Activated CD4-positive, alpha-beta memory T cell treated with anti-CD3 and anti-CD28 coated beads for 36 hours (primary cell): ENCODE measurements at places on chromosomes 1 and 21. TPM values are rescaled to one million over a fixed set of nuclear protein-coding genes. Genes with fewer than 3 reads are reported as not detected.

DNA sequence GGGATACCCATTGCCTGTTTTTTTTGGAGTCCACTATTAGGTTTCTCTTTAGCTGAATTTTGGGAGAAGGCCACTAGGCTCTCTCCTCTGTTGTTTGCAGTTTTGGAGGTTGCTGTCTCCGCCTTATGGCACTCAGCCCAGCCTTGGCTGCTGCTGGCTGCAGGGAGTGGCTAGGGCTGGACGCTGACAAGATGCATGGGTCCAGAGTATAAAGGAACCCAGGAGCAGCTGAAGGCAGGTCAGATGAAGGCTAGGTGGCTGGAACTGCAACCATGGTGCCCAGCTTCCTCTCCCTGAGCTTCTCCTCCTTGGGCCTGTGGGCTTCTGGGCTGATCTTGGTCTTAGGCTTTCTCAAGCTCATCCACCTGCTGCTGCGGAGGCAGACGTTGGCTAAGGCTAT lies at the start of gene CYP4B1:
CYP4B1 (plus strand) TSS at position 237 of the 400 bp plus-strand sequence; CDS start at position 273, 36 bp downstream.
- no peak within 1 kb of the TSS for H3K4me3 ChIP-seq
- DNase-seq, result no peak
- no peak within 1 kb of the TSS for H3K27ac ChIP-seq
- H3K36me3 ChIP-seq, result no peaks in the 10 kb centered on the region
- peaks cover 26% of the 10 kb centered on the region for H3K27me3 ChIP-seq

GRCh38 chr1:9892563-9893528 lies 17.2 kb downstream of the CTNNBIP1 start:
- H3K4me3 ChIP-seq, result no peak overlapping the region
- DNase-seq, result no peak
- peaks cover 10% of the 10 kb centered on the region for H3K4me1 ChIP-seq
- no peaks in the 10 kb centered on the region for H3K36me3 ChIP-seq

DNA sequence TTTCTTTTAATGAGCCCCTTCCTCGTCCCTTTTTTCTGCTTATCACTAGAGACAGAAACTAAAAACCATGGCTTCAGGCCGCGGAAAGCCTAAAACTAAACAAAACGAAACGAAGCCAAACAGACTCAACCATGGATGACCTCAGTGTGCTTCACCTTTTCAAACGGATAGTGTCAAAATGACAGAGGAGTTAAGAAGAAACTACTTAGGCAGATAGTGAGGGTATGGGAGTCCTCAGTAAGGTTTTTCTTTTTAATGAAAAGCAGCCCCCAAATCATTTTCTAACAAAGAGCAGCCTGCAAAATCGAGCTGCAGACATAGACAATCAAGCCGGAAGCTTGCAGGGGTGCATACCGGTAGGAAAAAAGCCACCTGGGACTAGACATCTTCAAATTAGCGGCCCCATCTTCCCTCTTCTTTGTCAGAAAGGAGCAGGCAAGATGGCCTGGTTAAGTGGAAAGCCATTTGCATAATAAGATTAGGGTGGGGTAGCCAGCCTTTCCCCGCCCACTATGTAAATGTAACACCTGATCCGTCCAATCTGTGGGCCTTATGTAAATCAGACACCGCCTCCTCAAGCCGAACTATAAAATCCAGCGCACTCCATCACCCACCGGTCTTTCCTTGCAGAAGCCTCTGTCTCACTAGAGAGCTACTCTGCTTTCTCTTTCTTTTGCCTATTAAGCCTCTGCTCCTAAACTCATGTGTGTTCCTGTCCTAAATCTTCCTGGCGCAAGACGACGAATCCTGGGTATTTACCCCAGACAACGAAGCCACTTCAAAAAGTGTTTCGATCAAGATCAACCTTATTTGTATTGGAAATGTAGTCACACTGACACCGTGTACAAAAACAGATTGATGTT lies 6.2 kb upstream of the ERO1B start:
- peaks cover 23% of the 10 kb centered on the region for H3K4me1 ChIP-seq
- no peak overlapping the region for H3K4me3 ChIP-seq
- no peak overlapping the region for H3K27ac ChIP-seq
- H3K27me3 ChIP-seq, result peaks cover 3% of the 10 kb centered on the region
- H3K36me3 ChIP-seq, result no peaks in the 10 kb centered on the region

- H3K4me3 ChIP-seq, result peak overlapping the region; percentile 100
- peak overlapping the region; percentile 97 for H3K27ac ChIP-seq
- peaks cover 45% of the 10 kb centered on the region for H3K36me3 ChIP-seq
- no peaks in the 10 kb centered on the region for H3K27me3 ChIP-seq
Observed at GRCh38 chr1:100266741-100267140, 725 bp downstream of the RTCA start.

DNA sequence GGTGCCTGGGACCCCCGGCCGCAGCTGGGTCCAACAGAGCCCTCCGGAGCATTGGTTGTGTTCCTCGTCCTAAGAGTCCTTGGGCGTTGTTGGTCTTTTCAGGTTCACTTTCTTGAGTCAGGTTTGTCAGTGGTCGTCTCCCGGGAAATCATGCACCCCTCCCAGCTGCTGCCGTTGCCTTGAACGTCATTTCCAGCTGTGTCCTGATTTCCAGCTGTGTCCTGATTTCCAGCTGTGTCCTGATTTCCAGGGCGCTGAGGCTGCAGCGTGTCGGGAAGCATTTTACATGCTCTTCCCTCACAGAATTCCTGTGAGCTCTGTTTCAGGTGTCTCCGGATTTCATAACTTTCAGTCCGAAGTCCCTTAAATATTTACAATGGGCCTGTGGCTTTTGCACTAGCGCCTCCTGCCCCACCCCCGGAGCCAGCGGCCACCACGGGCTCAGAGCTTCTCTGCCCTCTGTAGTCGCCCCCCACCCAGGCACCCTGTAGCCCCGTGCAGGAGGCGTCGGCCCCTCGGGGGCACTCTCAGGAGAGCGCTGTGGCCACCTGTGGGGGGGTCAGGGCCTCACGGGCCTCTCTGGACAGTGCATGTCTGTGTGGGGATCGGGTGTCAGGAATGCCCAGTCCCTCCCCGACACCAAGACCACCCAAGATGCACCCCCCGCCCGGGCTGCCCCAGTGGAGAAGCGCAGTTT lies 66.7 kb downstream of the COL18A1 start:
- H3K36me3 ChIP-seq, result no peaks in the 10 kb centered on the region
- H3K27ac ChIP-seq, result no peak overlapping the region
- H3K27me3 ChIP-seq, result no peaks in the 10 kb centered on the region
- no peak overlapping the region for H3K4me3 ChIP-seq

- H3K4me1 ChIP-seq, result peaks cover 9% of the 10 kb centered on the region
- DNase-seq, result no peak
- H3K27ac ChIP-seq, result no peak overlapping the region
- no peak overlapping the region for H3K4me3 ChIP-seq
- no peaks in the 10 kb centered on the region for H3K27me3 ChIP-seq
Observed at GRCh38 chr1:171799166-171799565, 17.7 kb downstream of the METTL13 start.

DNA sequence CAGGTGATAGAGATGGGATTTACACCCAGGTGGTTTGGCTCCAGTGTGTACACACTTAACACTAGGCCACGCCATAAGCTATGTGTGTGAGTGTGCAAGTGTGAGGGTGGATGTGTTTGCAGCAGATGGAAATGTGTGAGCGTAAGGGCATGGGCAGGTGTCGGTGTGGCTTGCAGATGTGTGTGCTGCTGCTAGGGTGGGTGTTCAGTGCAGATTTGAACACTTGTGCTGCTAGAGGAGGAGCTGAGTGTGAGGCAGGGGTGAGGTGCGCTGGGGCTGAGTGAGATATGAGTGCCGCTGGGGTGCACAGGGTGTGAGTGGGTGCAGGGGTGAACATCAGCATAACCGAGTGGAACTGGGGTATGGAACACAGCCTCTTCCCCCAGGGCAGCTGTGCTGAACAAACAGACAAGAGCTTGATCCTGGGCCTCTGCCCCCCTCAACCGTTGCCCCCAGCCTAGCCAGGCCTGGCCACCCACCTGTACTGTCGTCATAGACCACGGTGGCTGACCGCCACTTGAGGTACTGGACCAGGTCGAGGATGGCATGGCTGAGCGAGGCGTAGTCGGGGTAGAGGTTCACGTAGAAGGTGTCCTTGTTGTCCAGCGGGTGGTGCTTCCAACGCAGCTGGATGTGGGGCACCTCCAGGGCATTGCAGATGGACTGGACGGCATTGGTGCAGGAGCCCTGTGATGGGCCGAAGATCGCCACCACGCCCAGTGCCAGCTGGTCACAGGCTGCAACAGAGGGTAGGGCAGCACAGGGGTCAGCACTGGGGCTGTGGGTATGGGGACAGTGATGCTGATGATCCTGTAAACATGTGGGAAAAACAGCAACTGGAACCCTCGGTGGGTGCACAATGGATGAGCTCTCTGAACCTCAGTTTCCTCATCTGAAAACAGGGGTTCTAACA lies 153.9 kb downstream of the GRIK3 start:
- DNase-seq, result no peak
- H3K4me1 ChIP-seq, result no peaks in the 10 kb centered on the region
- H3K36me3 ChIP-seq, result no peaks in the 10 kb centered on the region
- H3K4me3 ChIP-seq, result no peak overlapping the region

Gene CD53
- 246 TPM for total RNA-seq

- DNase-seq, result no peak
- no peak overlapping the region for H3K27ac ChIP-seq
- H3K4me1 ChIP-seq, result no peaks in the 10 kb centered on the region
- H3K27me3 ChIP-seq, result peaks cover 1% of the 10 kb centered on the region
- H3K36me3 ChIP-seq, result no peaks in the 10 kb centered on the region
Observed at GRCh38 chr1:118143831-118144230, 41.2 kb downstream of the SPAG17 start.

DNA sequence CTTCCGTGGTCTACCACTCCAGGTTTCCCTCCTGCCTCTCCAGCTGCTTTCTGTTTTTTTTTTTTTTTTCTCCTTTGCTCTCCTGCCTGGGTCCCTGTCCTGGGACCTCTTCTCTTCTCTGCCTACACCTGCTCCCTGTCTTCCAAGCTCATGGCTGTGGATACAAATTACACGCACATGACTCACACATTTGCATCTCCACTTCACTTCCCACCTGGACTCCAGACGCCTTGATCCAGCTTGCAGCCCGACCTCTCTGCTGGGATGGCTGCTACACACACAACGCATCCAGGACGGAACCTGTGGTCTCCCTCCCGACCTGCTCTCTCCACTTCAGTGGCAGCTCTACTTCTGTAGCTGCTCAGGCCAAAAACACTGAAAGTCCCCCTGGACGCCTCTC lies 44.4 kb upstream of the B3GALT5 start:
- peaks cover 7% of the 10 kb centered on the region for H3K27me3 ChIP-seq

- peaks cover 12% of the 10 kb centered on the region for H3K4me1 ChIP-seq
- DNase-seq, result no peak
- H3K36me3 ChIP-seq, result peaks cover 4% of the 10 kb centered on the region
- H3K4me3 ChIP-seq, result no peak overlapping the region
- H3K27me3 ChIP-seq, result no peaks in the 10 kb centered on the region
Observed at GRCh38 chr1:33169290-33170055, 12.4 kb downstream of the TRIM62 start.

DNA sequence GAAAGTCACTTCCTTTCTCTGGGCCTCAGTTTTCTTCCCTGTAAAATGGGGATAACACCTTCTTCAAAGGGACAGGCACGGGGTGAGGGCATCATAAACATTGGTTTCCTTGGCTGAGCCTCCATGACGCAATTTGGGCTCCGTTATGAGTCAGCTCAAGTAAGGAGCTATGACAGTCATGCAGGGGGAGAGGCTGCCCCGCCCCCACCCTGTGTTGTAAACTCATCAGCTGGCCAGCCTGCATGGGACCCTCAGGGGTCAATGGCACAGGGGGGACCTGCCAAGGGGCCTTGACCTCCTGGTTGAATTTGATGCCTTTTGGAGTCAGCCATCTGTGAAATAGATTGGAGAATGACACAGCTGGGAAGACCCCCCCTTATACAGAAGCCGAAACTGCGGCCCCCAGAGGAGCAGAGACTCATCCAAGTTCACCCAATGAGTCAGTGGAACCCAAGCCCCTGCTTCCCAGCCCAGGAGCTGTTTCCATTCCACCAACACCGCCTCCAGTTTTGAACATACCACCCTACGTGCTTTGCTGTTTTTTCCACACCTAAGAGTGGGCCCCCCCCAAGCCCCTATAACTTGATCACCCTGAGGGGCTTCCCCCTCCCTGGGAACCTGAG lies 36.8 kb upstream of the RUNX3 start:
- no peaks in the 10 kb centered on the region for H3K27me3 ChIP-seq
- H3K4me1 ChIP-seq, result peaks cover 79% of the 10 kb centered on the region
- peak overlapping the region; percentile 97 for H3K27ac ChIP-seq
- DNase-seq, result peak; percentile 94
- peaks cover 30% of the 10 kb centered on the region for H3K36me3 ChIP-seq
- peak overlapping the region; percentile 32 for H3K4me3 ChIP-seq

DNA sequence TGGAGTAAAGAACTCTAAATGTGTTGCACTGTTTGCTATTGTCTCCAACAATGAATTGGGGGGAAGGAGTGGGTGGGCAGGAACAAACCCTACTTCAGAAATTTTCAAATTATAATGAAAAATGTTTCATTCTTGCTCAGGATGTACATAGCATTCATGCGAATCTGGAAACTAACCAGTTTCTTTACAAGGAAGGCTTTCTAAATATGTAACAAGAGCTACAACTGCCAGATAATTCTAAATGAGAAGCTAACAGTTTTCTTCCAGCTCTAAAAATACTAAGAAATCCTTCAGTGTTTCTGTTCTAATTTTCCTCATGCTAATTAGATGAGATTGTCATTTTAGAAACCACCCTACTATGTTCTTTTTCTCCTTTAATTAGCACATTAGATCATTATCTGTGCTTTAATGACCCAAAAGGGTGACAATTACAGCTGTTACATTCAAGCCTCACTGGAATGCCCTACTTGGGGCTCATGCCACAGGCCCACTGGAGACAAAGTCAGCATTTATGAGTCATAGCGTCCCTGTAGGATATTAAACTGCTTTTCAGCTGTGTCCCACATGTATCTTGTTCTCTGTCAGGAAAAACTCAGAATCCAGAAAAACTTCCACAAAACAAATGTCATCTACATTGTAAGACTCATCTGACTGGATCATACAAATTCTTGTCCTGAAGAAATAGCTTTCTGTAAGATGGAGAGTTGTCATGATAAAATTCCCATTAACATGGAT lies 804.6 kb upstream of the CXADR start:
- H3K4me3 ChIP-seq, result no peak overlapping the region
- no peaks in the 10 kb centered on the region for H3K27me3 ChIP-seq
- no peaks in the 10 kb centered on the region for H3K4me1 ChIP-seq
- H3K27ac ChIP-seq, result no peak overlapping the region

- no peak for DNase-seq
- H3K27ac ChIP-seq, result no peak overlapping the region
- H3K4me1 ChIP-seq, result peaks cover 45% of the 10 kb centered on the region
Observed at GRCh38 chr1:168472223-168472622, 71.6 kb downstream of the XCL2 start.

- peak; percentile 74 for DNase-seq
- no peaks in the 10 kb centered on the region for H3K36me3 ChIP-seq
- H3K4me1 ChIP-seq, result peaks cover 38% of the 10 kb centered on the region
Observed at GRCh38 chr1:154863315-154864174, 6.5 kb downstream of the KCNN3 start.
